ENCODE measurements at places on chromosomes 7 and 10. TPM values are rescaled to one million over a fixed set of nuclear protein-coding genes. Genes with fewer than 3 reads are reported as not detected.

The UNCX gene
- total RNA-seq, result not detected

GRCh38 chr10:124987788-124988187, 45.9 kb downstream of the ZRANB1 start:
- H3K27me3 ChIP-seq, result no peaks in the 10 kb centered on the region
- DNase-seq, result no peak
- H3K36me3 ChIP-seq, result peaks cover 23% of the 10 kb centered on the region
- H3K4me1 ChIP-seq, result no peaks in the 10 kb centered on the region
- no peak overlapping the region for H3K27ac ChIP-seq
- H3K4me3 ChIP-seq, result no peak overlapping the region

- H3K4me3 ChIP-seq, result no peak overlapping the region
- peaks cover 16% of the 10 kb centered on the region for H3K27me3 ChIP-seq
- no peak overlapping the region for H3K27ac ChIP-seq
- peaks cover 4% of the 10 kb centered on the region for H3K4me1 ChIP-seq
- H3K36me3 ChIP-seq, result no peaks in the 10 kb centered on the region
Measured at GRCh38 chr7:87476179-87476557, 688 bp upstream of the ABCB4 start.

- DNase-seq, result no peak
- no peaks in the 10 kb centered on the region for H3K4me1 ChIP-seq
- H3K4me3 ChIP-seq, result no peak overlapping the region
Measured at GRCh38 chr7:77157446-77157845, 35.0 kb downstream of the CCDC146 start.

The NCF1 gene
- total RNA-seq, result 6.8 TPM

DNA sequence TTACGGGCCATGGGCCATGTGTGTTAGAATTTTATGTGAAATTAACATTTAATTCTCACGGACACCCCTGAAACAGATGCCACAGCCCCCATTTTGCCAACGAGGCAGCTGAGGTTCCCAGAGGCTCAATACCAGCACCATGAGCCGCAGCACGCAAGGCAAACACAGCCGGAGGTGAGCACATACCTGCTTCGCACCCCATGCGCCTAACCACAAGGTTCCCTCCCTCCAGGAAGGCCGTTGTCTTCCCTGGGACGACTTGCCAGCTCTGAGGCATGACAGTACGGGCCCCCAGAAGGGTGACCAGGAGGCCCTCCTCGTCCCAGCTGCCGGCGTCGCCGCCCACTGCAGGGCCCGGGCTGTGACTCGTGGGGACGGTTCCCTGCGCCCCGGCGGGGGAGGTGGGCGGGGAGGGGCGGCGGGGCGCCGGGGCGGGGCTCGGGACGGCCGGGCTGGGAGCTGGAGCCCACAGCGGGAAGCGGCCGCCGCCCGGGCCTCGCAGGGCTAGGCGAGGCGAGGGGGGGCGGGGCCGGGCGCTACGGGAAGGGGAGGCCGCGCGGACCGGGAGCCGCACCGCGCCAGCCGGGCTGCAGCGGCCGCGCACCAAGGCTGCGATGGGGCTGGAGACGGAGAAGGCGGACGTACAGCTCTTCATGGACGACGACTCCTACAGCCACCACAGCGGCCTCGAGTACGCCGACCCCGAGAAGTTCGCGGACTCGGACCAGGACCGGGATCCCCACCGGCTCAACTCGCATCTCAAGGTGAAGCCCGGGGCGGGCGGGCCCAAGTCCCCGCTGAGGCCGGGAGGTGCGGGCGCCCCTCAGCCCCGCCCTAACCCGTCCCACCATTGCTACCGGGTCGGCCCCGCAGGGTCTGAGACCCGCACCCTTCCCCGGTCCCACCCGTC, at the start of gene CAV2:
Gene CAV2, plus strand, starts transcription at position 571 of the 910 bp plus-strand sequence. Its CDS starts 44 bp downstream, at position 615.
- peaks cover 18% of the 10 kb centered on the region for H3K4me1 ChIP-seq
- H3K27me3 ChIP-seq, result peaks cover 24% of the 10 kb centered on the region
- no peak for DNase-seq
- no peak within 1 kb of the TSS for H3K27ac ChIP-seq

- no peaks in the 10 kb centered on the region for H3K4me1 ChIP-seq
- H3K27ac ChIP-seq, result no peak overlapping the region
- no peak overlapping the region for H3K4me3 ChIP-seq
- H3K27me3 ChIP-seq, result no peaks in the 10 kb centered on the region
Measured at GRCh38 chr7:84529480-84530205, 335.1 kb upstream of the SEMA3A start.

GRCh38 chr7:25598765-25599164, 370.5 kb upstream of the NPVF start:
- no peak overlapping the region for H3K27ac ChIP-seq
- H3K36me3 ChIP-seq, result no peaks in the 10 kb centered on the region
- no peaks in the 10 kb centered on the region for H3K27me3 ChIP-seq
- H3K4me3 ChIP-seq, result no peak overlapping the region
- no peaks in the 10 kb centered on the region for H3K4me1 ChIP-seq
- DNase-seq, result no peak

GRCh38 chr7:86788948-86789347, 145.2 kb downstream of the GRM3 start:
- H3K4me1 ChIP-seq, result no peaks in the 10 kb centered on the region
- no peak for DNase-seq
- H3K4me3 ChIP-seq, result no peak overlapping the region
- H3K36me3 ChIP-seq, result no peaks in the 10 kb centered on the region
- no peak overlapping the region for H3K27ac ChIP-seq
- no peaks in the 10 kb centered on the region for H3K27me3 ChIP-seq

DNA sequence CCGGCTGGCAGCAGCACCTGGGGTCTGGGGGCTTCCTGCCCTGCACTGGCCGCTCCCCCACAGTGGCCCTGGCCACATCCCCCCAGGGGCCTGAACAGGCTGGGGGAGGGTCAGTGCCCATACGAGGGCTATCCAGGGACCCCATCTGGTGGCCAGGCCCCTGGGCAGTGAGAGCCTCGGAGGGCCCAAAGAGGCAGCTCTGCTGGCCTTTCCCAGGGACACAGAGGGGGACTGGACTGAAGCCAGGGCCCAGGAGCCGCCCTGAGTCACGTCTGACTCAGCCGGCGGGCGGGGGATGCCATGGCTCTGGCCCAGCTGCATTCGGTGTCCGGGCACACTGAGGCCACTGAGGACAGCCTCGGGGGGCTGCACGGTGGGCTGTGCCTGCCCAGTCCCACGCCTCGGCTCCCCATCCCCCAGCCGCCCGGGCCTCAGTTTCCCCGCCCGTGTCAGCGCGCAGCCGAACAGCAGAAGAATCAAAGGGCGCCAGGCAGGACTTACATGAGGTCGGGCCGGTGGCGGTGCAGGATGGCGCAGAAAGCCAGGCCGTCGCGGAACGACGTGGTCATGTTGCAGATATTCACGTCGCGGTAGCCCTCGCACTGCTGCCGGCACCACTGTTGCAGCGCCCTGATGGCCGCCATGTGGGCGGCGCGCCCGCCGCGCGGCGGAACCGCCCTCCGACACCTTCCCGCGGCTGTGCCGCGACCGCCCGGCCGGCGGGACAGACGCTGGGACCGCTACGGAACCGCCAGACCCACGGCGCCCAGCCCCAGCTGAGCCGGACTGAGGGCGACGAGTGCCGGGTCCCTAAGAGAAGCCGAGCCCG, at the start of gene MICALL2:
Gene MICALL2, minus strand, starts transcription at position 788 of the 829 bp plus-strand sequence. Its CDS starts 144 bp downstream, at position 644.
- H3K4me3 ChIP-seq, result peak within 1 kb of the TSS; percentile 75
- H3K27me3 ChIP-seq, result no peaks in the 10 kb centered on the region
- no peak for DNase-seq
- H3K4me1 ChIP-seq, result peaks cover 28% of the 10 kb centered on the region

The CNTNAP2 gene
- 0.19 TPM for total RNA-seq
